ENCODE measurements at places on chromosomes 7 and 10. TPM values are rescaled to one million over a fixed set of nuclear protein-coding genes. Genes with fewer than 3 reads are reported as not detected.

PRSS1 gene
- not detected for total RNA-seq

TYW1 gene
- 36.1 TPM for total RNA-seq

CUBN gene
- 0.71 TPM for total RNA-seq

CH25H gene
- 0.21 TPM for total RNA-seq

HYAL4 gene
- 0.14 TPM for total RNA-seq

CAV1 gene
- 483 TPM for total RNA-seq

SFTPA2 gene
- total RNA-seq, result not detected

PAX4 gene
- total RNA-seq, result not detected

PTF1A gene
- not detected for total RNA-seq

MOGAT3 gene
- not detected for total RNA-seq

ASB15 gene
- total RNA-seq, result not detected

PAPOLB gene
- under 0.01 TPM for total RNA-seq

GSTO2 gene
- 6.5 TPM for total RNA-seq

CRPPA gene
- 0.34 TPM for total RNA-seq

ASZ1 gene
- not detected for total RNA-seq

AGR2 gene
- total RNA-seq, result 11.5 TPM

C10orf120 gene
- total RNA-seq, result not detected

NFE2L3 gene
- 35.0 TPM for total RNA-seq

SOSTDC1 gene
- not detected for total RNA-seq

AGAP5 gene
- 3.7 TPM for total RNA-seq

SLC26A5 gene
- not detected for total RNA-seq

CALD1 gene
- 209 TPM for total RNA-seq

ZDHHC16 gene
- 24.3 TPM for total RNA-seq

RSPH10B gene
- not detected for total RNA-seq
